ENCODE measurements at places on chromosomes 16 and 17.

DNA sequence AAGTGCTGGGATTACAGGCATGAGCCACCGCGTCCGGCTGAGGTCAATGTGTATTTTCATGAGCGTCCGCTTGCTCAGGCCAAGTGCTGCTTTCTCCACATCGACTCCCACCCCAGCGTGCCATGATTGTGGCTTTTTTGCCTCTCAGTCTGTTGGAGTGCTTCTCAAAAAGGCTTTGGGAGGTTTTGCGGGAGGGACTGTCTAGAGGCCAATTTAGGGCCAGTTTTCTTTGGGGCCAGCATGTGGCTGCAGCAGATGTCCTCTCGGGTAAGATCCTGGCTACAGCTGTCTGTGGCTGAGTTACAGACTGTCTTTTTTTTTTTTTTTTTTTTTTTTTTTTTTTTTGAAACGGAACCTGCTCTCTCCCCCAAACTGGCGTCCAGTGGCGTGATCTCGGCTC, 6.5 kb downstream of the C16orf90 start:
- no peak for DNase-seq

DNA sequence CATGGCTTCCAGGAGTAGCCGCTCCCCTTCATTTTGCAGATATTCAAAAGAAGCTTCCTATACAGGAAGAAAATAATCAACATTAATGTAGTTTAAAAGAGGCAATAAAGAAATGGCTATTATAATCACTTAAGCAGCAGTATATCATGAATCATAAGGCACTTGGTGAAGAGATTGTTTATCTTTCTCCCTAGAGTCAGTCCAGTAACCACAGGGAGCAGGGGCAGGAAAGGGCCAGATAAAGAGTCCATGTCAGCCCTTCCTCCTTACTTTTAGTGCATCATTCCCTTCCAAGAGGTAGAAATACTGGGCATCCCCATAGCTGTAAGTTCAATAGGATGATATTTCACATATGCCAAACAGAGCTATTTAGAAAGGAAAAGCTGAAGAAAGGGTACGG, 184.6 kb upstream of the C17orf78 start:
- DNase-seq = no peak

GRCh38 chr17:14604591-14605266, 303.8 kb downstream of the HS3ST3B1 start:
- no peak for DNase-seq

GRCh38 chr16:8589057-8589899, 1.0 kb downstream of the TMEM114 start:
- DNase-seq = no peak

GRCh38 chr17:55420067-55420775, 1.4 kb downstream of the MMD start:
- no peak for DNase-seq

DNA sequence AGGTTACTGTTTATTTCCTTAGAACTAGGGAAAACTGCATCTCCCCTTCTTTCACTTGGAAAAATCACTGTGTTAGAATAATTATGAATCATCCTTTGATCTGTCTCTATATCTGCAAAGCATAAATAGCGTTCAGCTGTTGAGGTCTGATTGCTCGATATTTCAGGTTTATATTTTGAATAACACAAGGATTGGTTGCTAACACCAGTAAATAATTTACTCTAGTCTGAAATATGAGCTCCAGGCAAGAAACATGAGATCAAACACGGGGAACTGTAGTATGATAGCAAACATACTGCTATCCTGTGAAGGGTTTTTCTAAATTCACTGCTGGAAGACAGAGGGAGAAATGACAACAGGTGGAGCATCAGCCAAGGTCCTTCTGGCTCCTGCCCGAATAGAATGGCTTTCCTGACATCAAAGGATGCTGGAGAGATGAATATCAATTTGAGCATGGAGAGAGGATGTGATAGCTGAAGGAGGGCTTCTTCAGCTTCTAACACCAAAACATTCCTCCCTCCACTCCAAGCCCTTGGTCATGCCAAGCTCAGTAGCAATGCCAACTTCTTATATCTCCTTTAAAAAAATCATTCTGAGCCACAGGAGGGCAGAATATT, 450.3 kb downstream of the SHISA9 start:
- DNase-seq = no peak

GRCh38 chr17:40442392-40443195, 656 bp upstream of the IGFBP4 start:
- DNase-seq = no peak

DNA sequence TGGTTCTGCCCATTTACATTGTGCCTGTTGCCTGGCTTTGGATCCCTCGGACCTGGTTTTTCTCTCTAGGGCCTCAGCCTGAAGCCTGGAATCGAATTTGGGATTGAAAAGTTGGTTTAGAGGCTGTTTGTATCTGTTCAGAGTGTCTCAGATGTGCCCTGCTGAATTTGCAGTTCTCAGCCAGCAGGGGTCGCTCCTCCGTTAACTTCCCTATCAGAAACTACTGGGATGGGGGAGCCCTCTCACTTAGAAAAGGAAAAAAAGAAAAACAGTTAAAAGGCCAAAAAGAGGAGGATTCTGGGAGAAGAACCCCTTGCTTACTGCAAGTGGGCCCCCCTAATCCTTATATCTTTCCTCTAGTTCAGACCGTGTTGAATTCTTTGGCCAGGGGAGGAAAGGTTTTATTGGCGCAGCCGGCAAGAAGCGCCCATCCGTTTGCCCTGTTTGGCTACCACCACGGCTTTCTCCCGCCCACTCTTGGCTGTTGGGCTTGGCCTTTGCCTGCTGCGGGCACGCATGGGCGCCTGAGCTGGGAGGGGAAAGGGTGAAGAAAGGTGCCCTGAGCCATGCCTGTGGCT, 8.7 kb downstream of the FZD2 start:
- no peak for DNase-seq

GRCh38 chr17:3794557-3795389, 6.2 kb downstream of the ITGAE start:
- DNase-seq = no peak

DNA sequence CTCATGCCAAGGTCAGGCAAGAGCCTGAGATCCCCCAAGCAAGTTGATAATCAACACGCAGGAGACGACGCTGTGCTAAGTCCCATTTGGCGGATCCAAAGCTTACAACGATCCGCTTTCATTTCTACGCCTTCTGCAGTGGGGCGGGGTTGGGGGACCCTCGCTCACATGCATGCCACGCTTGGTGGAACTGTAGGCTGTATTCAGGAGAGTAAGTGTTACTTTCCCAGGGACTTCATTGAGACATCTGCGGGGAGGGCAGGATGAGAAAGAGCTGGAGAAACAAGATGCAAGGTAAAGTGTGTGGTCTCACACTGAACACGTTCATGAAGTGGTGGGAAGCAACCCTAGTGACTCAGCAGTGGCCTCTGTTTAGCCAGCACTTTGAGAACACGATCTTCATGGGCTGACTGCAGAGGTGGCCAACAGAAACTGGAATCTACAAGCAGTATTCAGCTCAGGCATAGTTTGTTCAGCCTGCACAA, 100.5 kb downstream of the XYLT1 start:
- no peak for DNase-seq

GRCh38 chr16:49003022-49003421, 278.6 kb downstream of the CBLN1 start:
- no peak for DNase-seq

GRCh38 chr17:65365169-65365568, 196.3 kb downstream of the AXIN2 start:
- peak; percentile 47 for DNase-seq

Data from COR-L47 (cell line).